ENCODE measurements at places on chromosomes 6 and 20.

GRCh38 chr6:30914854-30915590 is 984 bp downstream of the VARS2 start:
- no peak for DNase-seq

DNA sequence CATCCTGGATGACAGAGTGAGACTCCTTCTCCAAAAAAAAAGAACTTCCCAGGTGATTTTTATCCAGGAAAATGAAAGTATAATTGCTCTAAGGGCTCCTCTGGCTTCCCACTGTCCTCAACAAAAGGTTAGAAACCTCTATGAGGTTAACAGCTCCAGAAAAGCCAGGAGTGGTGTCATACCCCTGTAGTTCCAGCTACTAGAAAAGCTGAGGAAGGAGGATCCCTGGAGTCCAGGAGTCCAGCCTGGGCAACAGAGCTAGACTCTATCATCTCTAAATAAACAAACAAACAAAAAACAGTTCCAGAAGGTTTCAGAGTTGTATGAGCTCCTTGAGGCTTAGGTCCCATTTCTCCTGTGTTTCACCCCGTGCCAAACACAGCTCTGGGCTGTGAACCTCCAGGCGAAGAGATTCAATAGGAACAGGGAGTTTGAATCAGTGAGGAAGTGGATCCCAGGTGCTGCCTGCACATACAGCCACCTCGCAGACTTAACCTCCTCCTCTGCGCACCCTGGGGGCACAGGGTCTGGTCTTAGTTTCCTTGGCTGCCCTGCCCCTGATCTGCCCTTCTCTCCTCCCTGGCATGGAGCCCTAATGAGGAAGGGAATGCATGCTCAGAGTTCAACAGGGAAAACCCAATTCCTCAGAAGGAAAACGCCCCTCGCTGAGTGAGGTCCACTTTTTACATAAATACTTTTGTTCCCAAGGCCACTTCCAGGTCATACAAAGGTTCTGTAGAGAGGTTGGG is 31.0 kb downstream of the ZC3H12D start:
- no peak for DNase-seq

GRCh38 chr6:112296122-112296521 is 41.8 kb upstream of the LAMA4 start:
- DNase-seq, result peak; percentile 74

DNA sequence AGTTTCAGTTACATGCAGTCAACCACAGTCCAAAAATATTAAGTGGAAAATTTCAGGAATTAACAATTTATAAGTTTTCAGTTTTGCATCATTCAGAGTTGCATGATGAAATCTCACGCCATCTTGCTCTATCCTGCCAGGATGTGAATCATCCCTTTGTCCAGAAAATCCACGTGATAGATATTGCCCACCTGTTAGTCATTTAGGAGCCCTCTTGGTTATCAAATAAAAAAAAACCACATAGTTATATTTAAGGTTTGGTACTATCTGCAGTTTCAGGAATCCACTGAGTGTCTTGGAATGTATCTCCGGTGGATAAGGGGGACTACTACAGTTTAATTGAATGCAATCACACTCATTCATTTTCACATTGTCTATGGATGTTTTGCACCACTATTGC is 1249.0 kb upstream of the CITED2 start:
- peak; percentile 39 for DNase-seq

DNA sequence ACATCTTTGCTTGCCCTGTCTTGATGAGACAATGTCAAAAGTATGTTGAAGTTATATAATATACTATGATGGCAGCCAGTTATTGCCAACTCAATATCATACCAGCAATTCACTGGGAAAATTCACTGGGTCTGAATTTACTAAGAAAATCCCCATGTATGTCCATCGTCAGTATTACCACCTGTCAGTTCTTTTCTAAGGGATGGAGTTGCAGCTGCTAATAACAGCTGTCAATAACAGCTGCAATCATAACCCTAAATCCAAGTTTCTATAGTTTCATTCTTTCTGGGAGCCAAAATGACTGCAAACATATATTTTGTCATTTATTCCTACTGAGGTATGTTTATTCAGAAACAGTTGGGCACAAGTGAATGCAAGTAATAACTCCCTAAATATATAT is 132.6 kb upstream of the RIN2 start:
- no peak for DNase-seq

GRCh38 chr6:142112451-142113061 is 20.2 kb upstream of the GJE1 start:
- DNase-seq, result peak; percentile 66

DNA sequence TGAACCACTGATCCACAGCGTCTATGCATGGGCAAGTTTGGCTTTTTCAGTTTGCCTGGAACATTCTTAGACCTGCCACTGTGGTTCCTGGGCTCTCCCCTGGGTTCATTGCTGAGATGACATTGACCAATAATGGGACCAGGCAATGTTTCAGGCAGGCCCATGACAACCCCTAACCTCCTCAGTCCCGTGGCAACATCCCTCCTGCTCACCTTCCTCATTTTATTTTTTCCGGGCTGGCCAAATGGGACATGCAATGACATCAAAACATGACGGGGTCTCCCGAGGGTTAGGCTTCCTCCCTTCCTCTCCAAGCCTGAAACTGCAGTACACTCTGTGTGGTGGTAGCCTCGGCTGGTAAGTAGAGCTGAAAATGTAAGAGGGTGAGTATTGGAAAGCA is 234.0 kb upstream of the RREB1 start:
- no peak for DNase-seq

- DNase-seq, result no peak
Observed at GRCh38 chr6:163712981-163713380, 298.5 kb downstream of the QKI start.

GRCh38 chr6:129863664-129864063 is 2.5 kb upstream of the TMEM244 start:
- peak; percentile 47 for DNase-seq

DNA sequence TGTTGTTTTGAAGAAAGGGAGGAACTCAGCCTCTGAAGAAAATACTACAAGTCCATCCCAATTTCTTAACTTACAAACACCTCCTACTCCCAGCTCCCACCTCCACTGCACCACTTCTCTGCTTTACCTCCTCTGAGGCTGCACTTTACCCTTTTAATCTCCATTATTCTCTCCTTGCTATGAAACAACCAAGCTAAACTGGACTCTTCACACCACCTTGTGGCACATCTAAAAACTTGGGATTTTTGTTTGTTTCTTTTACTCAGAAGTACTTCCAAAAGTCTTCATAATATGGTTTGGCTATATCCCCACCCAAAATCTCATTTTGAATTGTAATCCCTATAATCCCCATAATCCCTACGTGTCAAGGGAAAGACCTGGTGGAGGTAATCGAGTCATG is 142.2 kb downstream of the MOXD1 start:
- DNase-seq, result no peak

DNA sequence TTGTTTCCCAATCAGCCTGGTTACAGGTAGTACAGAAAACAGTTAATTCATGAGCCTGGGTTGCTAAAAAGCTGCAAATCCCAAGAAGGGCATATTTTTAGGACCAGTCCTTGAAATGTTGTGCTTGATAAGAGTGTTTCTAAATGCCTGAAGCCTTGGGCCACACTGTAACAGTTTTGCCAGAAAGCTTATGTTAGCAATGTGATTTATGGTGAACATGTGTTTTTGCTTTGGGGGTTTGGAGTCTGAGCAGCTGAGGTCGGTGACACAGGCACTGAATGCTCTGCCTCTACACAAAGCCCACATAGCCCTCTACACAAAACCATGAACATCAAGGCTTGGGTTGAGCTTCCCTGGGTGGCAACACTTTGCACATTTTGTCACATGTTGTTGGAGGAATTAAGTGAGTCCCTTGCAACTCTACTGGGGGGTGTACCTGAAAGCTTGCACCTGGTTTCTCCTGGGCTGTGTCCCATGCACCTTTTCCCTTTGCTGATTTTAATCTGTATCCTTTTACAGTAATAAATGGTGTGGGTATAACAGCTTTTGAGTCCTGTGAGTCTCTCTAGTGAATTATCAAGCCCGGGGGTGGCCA is 22.2 kb downstream of the AHI1 start:
- DNase-seq, result no peak

DNA sequence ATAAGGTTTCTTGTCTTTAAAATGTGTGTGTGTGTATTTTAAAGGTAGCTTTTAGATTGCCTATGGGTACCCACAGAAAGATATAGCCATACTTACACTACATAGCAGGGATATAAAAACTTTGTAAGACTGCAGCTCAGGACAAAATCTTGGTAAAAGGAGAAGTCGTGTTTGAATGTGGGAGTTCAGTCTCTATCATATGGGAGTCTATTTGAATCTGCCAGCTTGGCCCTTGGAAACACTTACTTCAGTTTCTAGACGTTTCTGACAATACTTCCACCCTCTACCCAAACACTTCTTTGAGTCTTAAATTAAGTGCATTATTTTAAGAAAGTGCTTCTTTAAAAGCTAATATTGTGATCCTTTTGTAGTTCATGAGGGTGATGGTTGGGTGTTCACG is 155.7 kb downstream of the CARMIL1 start:
- DNase-seq, result no peak

- no peak for DNase-seq
Observed at GRCh38 chr6:113888493-113888892, 31.3 kb downstream of the MARCKS start.

DNA sequence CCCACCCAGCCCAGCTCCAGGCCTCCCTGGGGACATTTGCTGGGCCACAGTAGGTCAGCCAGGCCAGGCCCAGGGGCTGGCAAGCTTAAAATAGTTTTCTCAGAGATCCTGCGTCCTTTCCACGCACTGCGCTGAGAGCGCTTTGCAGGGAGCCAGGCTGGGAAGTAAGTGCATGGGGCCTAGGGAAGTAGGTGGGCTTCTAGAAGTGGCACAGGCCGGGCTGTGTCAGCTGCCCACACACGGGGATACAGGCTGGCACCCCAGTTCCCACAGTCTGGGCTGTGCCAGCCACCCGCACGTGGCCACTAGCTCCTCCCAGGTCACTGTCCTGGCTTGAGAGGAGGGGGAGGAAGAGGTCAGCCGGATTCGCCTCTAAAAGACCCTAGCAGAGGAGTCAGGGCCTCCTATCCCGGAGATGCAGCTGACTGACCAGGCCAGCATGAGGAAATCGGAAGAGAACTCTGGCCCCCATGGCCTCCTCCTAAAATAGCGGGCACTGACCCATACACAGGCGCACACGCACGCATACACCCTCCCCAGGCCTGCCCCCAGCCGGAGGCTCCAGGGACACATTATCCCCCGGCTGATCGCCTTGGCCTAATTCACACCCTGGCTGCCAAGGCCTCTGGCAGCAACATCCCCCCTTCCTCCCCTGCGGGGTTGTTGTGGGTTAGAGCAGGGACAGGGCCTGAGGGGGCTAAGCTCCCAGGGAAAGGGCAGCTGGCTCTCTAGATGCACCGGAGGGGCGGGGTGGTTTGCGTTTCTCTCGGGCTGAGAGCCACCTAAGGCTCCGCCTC is 5.4 kb downstream of the SLCO4A1 start:
- DNase-seq, result no peak

GRCh38 chr6:122374307-122374706 is 25.1 kb upstream of the HSF2 start:
- no peak for DNase-seq

- DNase-seq, result peak; percentile 65
Observed at GRCh38 chr6:42898891-42899361, 16.9 kb upstream of the PTCRA start.

DNA sequence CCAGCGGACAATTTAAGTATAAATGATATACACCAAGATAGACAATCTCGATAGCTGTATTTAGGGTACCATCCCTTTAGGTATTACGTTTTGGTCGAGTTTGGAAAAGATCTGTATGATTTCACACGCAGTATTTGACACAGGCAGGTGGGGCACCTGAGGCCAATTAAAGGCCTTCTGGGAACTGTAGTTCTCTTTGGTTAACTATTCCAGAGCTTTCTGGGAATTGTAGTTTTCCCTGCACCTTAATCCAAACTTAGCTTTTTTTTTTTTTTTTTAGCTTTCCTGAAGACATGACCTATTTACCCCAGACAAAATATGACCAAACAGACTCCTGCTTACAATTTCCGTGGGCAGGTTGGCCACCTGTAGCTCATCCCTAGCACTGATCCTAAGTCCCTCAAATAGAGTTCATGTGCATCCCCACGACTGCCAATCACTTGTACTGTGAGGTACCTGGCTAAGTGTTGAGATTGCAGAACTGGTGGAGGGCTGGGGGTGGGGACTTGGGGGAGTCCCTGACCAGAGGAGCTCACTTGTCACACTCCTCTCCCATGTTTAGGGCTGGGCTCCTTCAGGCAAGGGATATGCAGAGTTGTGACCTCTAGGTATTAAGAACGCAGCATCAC is 999 bp upstream of the EHMT2 start:
- peak; percentile 43 for DNase-seq

DNA sequence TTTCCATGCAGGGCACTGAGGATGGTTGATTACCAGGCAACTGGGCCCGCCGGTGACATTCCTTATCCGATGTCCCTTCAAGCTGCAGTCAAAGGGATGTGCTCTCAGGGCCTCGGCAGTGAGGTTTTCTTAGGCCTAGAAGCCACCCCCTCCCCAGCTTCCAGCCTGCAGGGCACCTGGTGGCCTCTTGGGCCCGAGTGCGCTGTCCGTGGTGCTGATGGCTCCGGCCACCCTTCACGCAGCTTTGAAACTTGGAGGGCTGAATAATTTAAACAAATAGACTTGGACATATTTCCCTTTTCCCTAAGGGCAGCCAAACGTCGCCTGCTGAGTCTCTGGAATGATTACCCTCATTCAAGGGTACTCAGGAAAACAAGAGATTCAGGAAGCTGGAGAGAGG is 8.9 kb upstream of the MLN start:
- peak; percentile 79 for DNase-seq

GRCh38 chr6:113317442-113317841 is 539.7 kb upstream of the MARCKS start:
- no peak for DNase-seq

All from Daoy (cell line).